ENCODE measurements at places on chromosomes 5 and 9.
A peak's percentile ranks its signal among the peaks of the same experiment; 100 is the strongest.

DNA sequence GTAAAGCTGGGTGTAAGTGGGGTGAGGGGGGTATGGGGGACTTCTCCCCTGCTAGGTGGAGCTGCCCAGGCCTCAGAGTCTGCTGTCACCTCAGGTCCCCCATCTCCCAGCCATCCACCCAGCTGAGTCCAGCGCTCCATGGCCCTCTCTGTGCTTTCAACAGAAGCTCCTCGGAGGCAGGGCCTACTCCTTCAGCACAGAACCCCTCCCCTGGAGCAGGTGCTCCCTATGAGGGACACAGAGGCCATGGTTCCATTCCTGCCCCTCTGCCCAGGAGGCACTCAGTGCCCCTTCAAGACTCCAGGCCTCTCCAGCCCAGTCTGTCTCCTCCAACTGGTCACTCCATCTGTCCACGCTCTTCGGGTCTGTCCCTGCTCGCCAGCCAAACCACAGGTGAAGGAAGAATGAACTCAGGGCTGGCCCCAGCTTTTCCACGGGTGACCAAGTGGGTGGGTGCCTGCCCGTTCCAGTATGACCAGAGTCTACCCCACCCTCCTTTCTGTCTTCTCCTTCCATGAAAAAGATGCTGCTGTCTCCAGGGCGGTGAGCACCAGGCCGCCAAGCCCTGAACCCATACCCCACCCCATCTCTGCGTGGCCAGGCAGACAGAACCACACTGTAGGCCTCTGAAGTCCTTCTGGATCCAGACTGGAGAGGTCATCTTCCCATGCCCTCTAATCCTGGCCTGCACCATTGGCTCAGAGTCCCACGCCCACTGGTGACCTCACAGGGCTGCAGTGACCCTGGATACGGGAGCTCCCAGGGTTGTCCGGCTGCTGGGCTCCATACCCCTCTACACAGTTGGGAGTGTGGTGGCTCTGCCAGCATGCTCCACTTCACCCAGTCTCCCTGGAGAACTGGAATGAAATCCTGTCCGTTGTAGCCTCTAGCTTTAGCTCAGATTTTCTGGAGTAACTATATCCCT is 11.9 kb downstream of the GBGT1 start:
- DNase-seq: peak; percentile 18

GRCh38 chr5:113153512-113154097 is 177.0 kb downstream of the DCP2 start:
- DNase-seq: no peak

DNA sequence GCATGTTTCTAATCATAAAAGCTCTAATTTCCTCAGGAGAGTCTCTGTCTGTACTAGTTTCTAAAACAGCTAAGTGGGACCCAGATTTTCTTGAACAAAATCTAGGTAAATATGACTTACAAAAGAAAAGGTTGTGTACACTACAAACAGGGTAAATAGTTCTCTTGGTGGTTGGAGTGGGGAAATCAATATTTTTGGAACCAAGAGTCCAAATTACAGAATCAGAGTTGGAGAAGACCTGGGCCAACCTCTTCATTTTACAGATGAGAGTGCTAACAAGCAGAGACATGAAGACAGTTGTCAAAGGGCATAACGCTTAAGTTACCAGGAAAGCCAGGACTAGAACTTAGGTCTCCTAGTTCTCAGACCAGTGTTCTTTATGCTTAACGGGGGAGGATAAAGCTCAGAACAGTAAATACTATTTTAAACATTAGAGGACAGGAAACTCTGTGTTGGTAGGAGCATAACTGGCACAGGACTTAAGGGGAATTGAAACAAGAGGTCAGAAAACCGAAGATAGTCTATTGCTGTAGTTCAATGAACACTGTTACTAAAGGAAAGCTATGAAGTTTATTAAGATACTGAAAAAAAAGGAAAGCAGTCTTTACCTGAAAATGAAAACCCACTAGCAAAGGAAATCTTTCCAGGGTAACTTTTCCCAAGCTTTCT is 9.3 kb upstream of the GOLGA1 start:
- DNase-seq: no peak

DNA sequence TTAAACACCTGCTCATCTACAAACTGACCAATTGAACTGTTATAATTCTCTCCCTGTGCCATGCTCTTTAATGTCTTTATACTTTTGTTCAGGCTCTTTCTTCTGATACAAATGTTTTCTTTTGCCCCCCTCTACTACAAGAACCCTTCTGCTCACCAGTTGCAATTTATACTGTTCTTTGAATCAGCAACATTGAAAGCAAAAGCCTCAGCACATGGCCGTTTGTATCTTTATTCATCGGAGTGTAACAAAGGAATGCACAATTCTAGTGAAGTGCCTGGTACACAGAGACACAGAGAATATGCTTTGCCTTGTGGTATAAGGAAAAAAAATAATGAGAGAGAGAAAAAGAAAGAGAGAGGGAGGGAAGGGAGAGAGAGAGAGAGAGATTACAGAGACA is 547.1 kb downstream of the CDH12 start:
- DNase-seq: no peak

- no peak for DNase-seq
Observed at GRCh38 chr5:80268916-80269315, 13.1 kb upstream of the SERINC5 start.

GRCh38 chr5:83846624-83847350 is 126.1 kb upstream of the HAPLN1 start:
- no peak for DNase-seq

DNA sequence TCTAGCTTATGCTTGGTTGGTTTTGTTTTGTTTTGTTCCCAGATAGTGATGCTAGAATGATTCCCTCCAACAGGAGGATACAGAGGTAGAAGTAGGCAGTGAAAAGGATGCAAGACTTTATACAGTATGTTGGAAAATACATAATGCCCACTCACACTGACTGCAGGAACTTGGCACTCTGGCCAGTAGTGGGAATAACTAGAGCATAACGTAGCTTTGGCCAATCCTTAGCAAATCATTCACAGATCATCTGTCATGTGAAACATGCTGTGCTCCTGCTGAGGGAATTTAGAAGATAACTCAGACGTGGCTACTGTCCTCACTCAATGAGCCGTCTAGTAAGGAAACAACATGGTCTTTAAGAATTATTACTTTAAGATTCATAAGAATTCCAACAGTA is 13.5 kb downstream of the CFAP90 start:
- DNase-seq: no peak

- DNase-seq: no peak
Observed at GRCh38 chr5:180235846-180236245, 26.8 kb upstream of the RASGEF1C start.

- DNase-seq: no peak
Observed at GRCh38 chr9:104087894-104088293, 6.2 kb upstream of the SMC2 start.

All from hematopoietic multipotent progenitor cell treated with erythropoietin and hydrocortisone succinate and interleukin-3 and kit ligand, for 6 days (in vitro differentiated cells).